ENCODE measurements at places on chromosomes 5 and 9.

- DNase-seq = no peak
Observed at GRCh38 chr9:97966493-97966892, 16.6 kb upstream of the ANP32B start.

DNA sequence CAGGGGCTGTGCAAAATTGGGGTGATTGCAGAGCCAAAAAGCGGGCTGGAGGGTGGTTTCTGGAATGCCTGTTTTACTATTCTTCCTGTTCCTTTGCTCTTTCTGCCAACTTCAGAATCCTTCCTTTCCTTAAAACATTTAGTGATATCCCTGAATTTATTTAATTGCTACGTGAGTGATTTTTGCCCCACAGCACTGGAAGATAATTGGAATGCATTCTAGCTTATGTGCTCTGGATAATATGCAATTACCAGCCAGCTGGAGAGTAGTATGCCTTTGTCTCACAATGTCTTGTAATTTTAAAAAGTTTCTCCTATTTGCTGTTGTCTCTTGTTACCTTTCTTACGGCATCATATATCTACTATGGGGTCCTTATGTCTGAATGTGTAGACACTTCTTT is 115.8 kb downstream of the SMARCA2 start:
- no peak for DNase-seq

DNA sequence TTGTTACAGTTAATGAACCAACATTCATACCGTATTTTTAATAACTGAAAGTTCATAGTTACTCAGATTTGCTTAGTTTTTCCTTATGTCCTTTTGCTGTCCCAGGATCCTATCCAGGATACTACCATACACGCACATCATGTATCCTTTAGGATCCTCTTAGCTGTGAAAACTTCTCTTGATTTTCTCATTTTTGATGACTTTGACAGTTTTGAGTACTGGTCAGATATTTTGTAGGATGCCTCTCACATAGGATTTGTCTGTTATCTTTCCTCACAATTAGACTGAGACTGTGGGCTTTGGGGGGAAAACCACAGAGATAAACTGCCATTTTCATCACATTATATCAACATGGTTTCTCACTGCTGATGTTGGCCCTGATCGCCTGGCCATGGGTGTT is 491.3 kb upstream of the TRPC7 start:
- DNase-seq = no peak

DNA sequence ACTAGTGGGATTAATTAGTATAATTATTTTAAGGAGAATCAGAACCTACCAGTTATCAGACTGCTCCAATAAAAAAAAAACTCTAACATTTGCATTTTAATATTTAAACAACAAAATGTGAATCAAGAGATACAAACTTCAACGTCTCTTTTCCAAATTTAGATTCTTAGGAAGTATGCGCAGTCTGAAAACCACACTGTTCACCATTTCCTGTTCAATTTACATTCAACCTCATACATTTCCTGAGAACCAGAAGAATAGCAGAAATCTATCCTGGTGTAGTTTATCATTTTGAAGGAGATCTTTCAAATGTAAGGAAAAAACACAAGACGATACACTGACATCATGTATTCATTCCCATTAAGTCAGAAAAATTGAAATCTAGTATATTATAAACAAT is 869.2 kb downstream of the EFNA5 start:
- no peak for DNase-seq

DNA sequence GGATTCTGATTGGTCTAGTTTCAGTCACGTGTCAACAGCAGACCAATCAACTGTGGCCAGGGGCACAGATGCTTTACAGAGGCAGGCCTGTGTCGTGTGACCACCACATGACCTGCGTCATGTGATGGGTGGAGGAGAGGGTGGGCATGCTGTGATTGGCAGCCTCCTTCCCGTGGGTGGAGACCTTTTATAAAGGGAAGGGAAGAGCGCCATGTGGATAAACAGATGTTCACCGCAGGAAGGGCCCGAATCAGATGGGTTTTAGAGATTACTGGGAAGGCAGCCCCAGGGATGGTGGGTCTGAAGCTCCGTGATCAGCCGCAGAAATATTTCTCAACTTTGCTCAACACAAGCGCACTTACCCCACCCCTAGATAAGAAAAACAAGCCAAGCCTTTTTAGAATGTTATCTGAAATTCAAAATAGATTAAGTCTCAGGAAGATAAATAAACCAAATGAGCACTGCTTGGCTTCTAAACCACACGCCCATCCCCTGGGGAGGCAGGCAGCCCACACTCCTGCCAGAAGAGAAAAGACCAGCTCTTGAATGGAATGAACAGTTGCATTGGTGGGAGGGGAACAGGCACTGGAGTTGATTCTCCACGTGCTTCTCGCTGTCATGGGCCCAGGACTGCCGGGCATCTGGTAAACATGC is 43.6 kb downstream of the ROPN1L start:
- no peak for DNase-seq

DNA sequence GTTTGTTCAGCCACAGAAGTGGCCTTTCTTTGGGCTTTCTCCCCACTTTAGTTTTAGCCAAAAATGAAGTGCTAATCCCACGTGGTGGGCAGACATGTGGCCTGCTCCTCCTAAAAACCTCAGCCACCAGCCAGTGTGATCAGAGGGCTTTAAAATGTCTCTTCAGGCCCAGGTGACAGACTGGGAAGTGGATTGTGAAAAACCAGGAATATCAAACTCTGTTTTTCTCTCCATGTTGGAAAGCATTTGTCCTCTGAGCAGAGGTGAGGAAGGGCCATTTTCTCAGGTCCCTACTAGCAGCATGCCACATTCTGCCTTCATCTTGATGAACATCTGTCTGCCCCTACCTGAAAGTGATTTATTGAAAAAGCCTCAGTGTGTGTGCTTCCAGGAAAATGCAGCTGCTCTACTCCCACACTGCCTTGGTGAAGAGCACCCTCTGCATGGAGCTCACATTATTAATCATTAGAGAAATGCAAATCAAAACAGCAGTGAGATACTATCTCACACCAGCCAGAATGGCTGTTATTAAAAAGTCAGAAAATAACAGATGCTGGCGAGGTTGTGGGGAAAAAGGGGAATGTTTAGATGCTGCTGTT is 181.2 kb upstream of the DMAC1 start:
- DNase-seq = no peak

GRCh38 chr5:135004376-135004775 is 29.7 kb downstream of the PITX1 start:
- DNase-seq = no peak

DNA sequence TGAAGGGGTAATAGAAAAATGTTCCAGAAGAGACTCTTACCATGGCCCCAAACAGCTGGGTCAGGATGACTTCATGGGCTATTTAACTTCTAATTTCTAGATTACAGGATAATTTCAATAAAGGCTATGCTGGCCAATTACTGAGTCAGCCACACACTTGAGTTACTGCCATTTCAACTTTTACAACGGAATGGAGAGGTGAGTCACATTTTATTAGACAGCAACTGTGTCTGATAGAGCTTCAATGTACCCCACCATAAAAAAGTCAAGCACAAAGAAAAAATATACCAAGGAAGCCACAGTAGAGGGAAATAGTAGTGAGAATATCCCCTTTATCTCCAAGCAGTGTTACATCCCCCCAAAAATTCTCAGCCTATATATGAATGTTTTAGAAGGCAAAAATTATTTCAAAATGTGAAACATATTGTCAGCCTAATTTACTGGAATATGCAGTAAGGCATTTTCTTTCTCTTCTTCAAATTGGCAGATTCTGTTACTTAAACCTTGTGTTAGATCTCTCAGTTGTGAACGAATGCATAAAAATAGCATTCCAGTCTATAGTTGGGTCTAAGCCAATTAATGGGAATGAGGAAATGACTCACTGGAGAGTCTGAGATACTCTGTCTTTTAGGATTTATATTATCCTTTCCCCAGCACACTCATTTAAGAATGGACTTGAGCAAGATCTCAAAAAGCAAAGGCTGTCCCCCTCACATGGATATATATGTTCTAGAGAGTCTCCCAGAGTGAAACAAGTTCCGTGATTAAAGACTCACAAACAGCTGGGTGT is 47.1 kb upstream of the RAI14 start:
- no peak for DNase-seq

DNA sequence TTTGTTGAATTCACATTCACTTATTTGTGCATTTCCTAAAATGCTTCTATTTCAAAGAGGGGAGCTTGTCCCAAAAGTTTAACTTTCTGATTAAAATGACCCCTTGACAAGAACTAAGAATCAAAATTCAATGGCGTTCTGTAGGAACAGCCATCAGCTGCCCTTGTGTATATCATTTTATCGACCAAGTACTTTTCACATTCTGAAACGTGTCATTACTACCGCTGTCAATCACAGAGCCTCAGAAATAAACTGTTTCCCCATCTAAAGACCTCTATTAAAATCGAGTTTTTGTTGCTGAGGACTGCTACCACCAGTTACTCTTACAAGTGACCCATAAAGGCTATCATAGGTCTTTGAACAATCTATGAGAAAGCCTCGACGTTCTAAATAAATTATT is 1.6 kb upstream of the FOXD1 start:
- no peak for DNase-seq

GRCh38 chr5:82330530-82331270 is 52.5 kb upstream of the RPS23 start:
- no peak for DNase-seq

DNA sequence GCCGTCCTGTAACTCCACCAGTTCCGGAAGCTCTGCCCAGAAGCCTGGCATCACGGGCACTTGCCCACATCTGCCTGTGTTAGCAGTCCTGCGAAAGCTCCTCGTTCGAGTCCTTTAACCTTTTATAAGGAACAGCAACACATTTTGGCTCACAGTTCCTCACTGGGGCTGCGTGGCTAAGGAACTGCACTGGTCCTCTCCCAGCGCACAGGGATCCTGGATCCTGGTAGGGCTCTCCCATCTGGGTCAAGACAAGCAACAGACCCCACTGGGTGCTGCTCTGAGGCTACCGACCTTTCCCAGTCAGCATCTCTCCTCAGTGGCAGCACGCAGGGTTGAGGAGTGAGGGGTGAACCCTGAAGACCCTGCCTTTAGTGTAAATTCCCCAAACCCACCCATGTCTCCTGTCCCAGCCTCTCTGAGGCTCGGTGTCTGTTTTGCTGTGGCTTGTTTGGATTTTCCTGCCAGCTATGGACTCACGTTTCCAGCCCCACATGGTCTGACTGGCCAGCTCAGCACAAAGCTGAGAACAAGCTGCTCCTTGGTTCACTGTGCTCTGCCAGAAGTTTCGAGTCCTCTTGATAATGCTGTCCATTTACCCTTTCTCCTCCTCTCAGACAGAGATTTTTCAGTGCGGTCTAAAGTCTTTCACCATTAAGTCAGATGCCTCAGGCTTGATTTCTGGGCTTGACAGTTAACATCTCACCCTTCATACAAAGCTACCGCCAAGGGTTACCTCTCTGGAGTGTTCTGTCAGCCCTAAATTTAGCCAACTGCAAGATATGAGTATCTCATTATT is 80.0 kb downstream of the AK8 start:
- no peak for DNase-seq

DNA sequence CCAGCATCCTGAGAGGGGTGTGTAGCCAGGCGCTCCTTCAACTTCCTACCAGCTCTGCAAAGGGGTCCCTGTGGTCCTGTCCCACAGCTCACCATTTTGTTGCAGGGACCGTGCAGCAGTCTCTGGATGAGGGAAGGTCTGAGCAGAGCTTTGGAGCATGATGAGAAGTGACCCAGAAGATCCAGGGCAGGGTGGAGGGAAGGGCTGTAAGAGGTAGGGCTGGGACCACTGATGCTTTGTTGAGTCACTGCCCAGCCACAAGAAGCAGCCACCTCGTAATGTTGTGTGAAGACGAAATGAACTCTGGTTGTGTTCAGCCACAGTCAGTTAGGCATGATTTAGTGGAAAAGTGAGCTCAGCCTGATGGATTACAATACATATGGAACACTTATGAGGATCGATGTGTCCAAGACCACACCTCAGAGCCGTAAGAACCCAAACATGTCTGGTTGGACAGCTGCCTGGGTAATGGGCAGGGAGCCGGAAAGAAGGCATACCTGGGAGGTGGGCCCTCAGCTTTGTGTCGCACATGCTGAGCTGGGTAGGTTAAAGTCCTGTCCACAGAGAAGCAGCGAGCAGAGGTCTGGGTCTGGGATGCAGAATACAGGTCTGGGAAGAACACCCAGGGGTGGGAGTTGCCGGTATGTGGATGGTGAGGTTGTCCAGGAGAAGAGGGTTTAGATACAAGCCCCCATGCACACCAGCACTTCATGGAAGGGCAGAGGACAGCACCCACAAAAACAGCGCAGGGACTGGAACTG is 250.1 kb downstream of the GADD45G start:
- DNase-seq = no peak

- DNase-seq = no peak
Observed at GRCh38 chr5:179406031-179406961, 61.0 kb upstream of the ADAMTS2 start.

DNA sequence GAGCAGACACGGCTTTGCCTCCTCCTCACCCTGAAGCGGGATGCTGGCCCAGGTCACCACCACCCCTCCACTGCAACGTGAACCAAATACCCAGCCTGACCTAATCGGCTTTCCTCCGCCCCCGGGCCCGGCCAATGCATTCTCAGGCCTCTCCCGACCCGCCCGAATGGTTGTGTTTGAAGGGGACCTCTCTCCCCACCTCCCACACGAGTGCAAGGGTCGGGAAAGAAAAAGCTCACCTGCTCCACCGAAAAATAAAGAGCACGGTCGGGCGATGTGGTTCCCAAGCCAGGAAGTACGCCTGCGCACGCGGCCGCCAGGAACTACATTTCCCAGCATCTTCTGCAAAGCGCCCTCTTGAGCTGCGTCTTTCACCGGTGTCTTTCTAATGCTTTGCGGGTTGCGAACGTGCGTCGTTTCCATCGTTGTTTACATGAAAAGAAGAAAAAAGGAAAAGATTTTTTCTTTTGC is at the start of gene ZNF883:
ZNF883 (minus strand) TSS at position 282 of the 471 bp plus-strand sequence.
- DNase-seq = peak; percentile 2

- no peak for DNase-seq
Observed at GRCh38 chr5:80860924-80861613, 99.1 kb upstream of the RASGRF2 start.

GRCh38 chr9:111896942-111897600 is 457 bp downstream of the UGCG start:
- no peak for DNase-seq

DNA sequence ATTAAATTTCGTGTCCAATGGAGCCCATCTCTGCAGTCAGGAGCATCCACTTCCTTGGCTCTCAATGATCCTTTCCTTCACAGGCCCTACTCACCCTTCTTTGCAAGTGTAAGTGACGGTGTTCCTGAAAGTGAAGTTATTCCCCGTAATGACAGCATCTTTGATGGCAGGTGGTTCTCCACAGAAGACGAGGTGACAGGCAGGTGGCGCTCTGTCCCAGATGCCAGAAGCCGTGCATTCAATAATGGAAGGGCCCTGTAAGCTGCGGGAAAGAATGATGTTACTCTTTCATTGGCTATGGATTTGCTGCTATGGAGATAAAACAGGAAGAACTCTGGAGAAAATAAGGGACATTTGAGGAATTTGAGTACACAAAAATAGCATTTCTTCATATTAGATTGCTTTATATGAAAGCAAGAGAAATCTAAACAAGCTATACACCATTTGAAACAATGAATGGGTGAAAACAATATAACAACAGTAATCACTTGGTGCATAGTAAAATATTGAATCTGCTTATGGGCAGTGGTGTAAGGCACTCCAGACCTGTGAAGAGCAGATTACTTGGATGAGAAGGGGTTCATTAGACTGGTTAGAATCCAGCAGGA is 89.9 kb upstream of the TXNDC8 start:
- no peak for DNase-seq
